ENCODE measurements at places on chromosomes 7 and 10.

- DNase-seq, result no peak
These were observed 10.2 kb downstream of the STK32C start for GRCh38 chr10:132297526-132297925.

- no peak for DNase-seq
These were observed 70.9 kb downstream of the MYL10 start for GRCh38 chr7:101557978-101558741.

GRCh38 chr7:96218664-96219243 is 103.1 kb downstream of the SLC25A13 start:
- no peak for DNase-seq

DNA sequence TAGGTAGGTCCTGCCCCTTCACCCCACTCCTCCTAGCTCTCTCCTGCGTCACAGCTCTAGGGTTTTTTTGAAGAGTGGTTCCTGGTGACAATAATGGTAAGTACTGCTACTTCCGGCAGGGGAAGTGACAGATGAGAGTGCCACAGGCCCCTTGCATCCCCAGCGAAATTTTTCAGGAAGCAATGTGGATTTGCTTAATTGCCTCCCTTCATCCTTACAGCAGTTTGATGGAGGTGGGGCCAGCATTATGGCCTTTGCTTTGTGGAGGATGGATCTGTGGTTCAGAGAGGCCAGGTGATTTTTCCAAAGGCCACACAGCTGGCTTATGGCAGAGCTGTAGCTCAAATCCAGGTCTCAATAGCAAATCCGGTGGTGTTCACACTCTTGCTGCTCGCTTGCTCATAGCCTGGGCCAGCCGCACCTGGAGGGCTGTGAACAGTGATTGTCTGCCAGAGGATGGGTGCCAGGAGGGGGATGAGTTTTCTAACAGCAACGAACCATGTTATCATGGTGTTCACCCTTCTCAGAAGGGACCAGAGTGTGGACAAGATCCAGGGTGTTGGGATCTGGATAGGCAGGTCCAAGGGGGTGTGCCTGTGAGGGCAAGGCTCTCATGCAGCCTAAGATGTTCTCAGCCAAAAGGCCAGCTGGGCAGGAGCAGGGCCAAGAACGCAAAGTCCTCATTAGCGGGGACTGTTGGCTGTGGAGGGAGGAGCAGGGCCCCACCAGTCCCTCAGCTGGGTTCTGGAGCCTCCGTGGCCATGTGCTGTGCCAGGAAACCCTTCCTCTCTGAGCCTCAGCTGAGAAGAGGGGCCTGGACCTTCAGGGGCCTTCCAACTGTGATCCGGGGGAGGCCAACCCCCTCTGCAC is 89.0 kb downstream of the EMX2 start:
- peak; percentile 66 for DNase-seq

DNA sequence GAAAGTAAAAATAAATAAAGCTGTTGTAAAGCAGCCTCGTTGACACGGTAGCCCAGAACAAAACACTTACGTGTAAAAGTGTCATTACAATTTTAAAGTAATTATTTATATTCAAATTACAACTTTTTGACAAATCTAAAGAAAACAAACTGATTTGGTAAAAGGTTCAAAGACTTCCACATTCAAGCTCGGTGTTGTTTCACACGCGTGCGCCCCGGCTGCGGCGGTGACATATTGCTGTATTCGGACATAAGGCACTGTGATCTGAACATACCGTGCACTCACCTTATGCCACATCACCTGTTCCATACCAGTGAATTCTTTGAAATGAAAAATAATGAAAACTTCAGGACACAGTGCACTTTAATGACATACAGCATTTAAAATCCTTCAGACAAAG is 36.9 kb upstream of the RHEB start:
- DNase-seq, result no peak

- DNase-seq, result peak; percentile 78
These were observed 17.0 kb downstream of the PKD1L1 start for GRCh38 chr7:47931005-47932004.

- no peak for DNase-seq
These were observed 91.7 kb upstream of the PITRM1 start for GRCh38 chr10:3264161-3264761.

- no peak for DNase-seq
These were observed 508.5 kb downstream of the DNAJB6 start for GRCh38 chr7:157845203-157845835.

- DNase-seq, result peak; percentile 39
These were observed 131.2 kb downstream of the MPP7 start for GRCh38 chr10:28171468-28172222.

GRCh38 chr10:77461636-77462296 is 175.8 kb downstream of the KCNMA1 start:
- DNase-seq, result no peak

DNA sequence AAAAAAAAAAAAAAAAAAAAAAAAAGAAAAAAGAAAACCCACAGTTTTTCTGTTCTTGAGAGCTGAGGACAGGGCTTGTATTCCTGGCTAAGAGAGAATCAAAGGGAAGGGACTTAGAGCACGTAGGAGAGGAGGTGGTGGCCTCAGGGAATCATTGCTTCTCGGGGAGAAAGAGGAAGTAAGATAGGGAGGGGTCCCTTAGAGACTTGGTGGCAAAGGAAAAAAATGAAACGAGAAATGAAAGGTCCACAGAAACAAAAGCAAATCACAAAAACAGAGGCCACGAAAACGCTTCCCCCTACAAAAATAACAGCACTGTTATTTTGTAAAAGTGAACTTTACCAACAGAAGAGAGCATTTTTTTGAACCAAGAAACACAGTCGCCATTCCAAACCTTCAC is 323.1 kb upstream of the GALNT17 start:
- no peak for DNase-seq

DNA sequence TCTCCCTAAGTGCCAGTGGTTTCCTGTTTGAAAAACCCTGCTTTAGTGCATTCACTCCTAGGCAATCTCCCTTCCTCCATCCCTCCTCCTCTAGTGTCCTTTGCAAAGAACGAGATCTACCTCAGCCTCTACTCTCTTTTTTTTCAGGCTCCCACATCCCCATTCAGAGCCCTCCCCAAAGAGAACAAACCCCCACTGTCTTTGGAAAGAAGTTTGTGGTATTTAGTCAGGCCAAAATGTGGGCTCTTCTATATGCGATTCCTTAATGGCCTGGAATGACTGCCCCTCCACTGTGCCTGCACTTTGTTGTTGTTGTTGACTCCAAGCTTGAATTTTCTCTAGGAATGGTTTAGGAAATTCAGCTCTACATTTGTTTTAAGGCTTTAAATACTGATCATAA is 36.3 kb downstream of the PALS2 start:
- no peak for DNase-seq

DNA sequence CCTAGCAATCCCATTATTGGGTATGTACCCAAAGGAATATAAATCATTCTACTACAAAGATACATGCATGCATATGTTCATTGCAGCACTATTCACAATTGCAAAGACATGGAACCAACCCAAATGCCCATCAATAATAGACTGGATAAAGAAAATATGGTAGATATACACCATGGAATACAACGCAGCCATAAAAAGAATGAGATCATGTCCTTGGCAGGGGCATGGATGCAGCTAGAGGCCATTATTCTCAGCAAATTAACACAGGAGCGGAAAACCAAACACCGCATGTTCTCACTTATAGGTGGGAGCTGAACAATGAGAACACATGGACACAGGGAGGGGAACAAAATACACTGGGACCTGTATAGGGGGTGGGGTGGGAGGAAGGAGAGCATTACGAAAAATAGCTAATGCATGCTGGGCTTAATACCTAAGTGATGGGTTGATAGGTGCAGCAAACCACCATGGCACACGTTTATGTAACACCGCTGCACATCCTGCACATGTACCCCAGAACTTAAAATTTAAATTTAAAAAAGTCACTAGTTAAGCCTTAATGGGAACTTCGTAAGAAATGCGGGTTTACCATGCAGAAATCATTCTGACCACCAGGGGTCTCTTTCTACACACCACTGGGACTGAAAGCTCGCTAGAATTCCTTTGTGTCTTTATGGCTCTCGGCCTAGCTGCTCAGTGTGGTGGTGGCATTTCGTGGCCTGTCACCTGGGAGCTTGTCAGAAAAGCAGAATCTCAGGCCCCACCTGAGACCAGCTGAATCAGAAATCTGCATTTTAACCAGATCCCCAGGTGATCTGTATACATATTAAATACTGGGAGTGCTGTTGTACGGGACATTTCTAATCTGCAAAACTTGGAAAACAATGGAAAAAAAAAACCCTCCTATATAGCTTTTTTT is 9.5 kb downstream of the ANKRD1 start:
- peak; percentile 70 for DNase-seq

- peak; percentile 45 for DNase-seq
These were observed 2.2 kb downstream of the STN1 start for GRCh38 chr10:103915796-103916195.

GRCh38 chr7:74092321-74092963 is 8.8 kb downstream of the LIMK1 start:
- no peak for DNase-seq

DNA sequence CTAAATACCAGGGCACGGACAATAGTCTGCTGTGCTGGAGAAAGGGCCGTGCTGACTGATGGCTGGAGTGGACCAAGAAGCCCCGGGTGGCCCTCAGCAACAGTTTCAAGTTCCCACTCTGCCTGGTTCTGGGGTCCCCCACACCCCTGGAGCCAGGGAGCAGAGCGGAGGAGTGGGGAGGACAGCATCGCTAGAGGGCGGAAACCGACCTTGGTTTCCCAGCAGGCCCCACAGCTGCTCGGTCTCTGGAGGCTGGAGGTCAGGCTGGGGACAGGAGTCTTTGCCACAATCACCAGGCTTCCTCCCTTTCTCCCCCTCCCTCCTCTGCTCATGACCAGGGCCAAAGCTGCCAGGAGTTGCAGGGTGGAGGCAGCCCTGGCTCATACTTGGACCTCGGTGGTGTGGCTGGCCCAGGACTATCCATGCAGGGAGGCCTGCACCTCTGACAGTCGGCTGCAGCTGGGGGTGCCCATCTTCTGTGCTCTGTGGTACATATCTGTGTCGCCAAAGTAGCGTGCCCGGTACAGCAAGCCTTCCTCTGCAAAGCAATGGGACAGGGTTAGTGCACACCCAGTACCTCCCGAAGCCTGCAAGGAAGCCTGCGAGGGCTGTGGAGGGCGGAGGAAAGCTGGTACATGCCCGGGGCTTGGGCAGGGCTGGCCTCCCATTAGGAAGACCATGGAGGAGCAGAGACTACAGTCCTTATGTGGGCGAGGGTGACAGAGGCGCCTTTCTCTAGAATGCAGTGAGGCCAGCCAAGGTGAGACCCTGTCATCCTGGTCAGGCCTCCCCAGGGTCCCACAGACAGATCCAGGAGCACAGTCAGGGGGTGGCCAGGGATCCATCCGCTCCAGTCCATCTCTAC is 19.1 kb downstream of the DNAJB12 start:
- DNase-seq, result peak; percentile 81

DNA sequence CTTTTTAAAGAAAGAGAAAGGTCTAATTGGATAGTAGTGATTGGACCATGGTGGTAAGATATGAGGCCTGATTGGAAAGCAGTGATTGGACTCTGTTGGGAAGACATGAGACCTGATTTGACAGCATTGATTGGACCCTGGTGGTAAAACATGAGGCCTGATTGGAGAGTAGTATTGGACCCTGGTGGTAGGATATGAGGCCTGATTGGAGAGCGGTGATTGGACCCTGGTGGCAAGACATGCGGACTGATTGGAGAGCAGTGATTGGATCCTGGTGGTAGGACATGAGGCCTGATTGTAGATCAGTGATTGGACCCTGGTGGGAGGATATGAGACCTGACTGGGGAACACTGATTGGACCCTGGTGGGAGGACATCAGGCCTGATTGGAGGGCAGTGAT is 444.3 kb downstream of the LRMDA start:
- no peak for DNase-seq

- DNase-seq, result peak; percentile 81
These were observed 103.4 kb downstream of the ITIH5 start for GRCh38 chr10:7563368-7563767.

DNA sequence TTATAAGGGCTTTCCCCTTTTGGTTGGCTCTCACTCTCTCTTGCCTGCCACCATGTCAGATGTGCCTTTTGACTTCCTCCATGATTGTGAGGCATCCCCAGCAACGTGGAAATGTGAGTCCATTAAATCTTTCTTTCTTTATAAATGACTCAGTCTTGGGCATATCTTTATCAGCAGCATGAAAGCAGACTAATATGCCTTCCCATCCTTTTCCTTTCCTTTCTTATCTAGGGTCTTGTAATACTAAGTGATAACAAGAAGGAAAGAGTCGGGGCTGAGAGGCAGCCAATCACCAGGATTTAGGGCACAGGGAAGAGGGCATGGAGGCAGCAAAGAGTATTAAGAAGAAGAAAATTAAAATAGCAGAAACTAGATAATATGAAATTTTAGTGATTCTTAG is 62.0 kb upstream of the JCAD start:
- DNase-seq, result no peak

DNA sequence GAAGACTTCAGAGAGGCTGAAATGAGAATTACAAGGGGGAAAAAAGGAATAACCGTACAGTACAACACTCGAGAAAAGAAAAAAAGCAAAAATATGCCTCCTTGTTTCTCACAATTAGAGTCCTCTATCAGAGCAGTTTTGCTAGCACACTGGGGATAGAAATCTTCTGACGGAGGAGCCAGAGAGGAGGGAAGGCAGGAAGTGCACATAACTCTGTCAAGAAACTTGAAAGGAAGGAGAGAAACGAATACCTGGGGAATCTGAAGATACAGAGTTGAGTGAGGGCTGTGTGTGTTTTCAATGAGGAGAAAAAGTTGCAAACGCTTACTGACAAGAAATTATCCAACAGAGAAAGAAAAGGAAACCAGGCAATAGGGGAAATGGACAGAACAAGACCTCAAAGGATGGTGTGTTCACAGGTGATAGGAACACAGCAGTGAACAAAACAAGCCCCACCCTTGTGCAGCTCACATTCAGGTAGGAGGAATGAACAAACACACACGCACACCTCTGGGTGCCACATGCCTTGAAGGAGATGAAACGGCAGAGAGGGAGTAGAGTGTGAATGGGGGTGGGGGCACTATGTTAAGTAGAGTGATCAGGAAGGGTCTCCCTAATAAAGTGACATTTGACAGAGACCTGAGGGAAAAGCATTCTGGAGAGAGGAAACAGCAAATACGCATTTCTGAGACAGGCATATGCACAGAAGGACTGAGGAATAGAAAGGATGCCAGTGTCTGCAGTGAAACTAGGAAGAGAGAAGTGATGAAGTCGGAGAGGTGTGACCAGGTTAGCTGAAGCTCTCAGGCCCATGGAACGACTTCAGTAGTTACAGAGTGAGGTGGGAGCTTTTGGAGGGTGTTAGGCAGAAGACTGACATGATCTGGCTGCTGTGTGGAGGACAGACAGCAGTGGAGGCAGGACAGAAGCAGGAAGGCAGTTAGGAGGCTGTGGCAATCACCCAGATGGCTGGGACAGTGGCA is 46.7 kb upstream of the SPOCK2 start:
- DNase-seq, result no peak

Measured in femur (tissue), 1 donor.